ENCODE measurements at places on chromosomes 11 and 22. TPM values are rescaled to one million over a fixed set of nuclear protein-coding genes. Genes with fewer than 3 reads are reported as not detected.
A peak's percentile ranks its signal among the peaks of the same experiment; 100 is the strongest.

DNA sequence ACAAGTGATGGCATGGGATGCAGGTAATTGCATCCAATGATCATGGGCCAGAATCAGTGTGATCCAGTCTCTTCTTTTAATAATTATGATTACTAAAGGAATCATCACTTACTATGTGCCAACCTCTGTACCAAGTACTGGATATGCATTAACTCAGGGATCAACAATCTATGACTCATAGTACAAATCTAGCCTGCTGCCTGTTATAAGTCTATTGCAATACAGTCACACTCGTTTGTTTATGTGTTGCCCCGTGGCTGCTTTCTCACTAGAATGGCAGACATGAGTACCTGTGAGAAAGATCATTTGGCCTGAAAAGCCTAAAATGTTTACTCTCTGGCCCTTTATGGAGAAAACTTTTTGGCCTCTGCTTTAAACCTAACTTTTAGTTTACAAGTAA lies 45.0 kb downstream of the OR6Q1 start:
- no peak overlapping the region for H3K27ac ChIP-seq
- no peak overlapping the region for H3K4me3 ChIP-seq

Gene CYTH4
- total RNA-seq = 2.3 TPM

- H3K27me3 ChIP-seq = no peaks in the 10 kb centered on the region
- no peak overlapping the region for H3K27ac ChIP-seq
- no peak for DNase-seq
- H3K4me3 ChIP-seq = no peak overlapping the region
- H3K36me3 ChIP-seq = no peaks in the 10 kb centered on the region
Observed at GRCh38 chr11:84549217-84549616, 1077.9 kb downstream of the DLG2 start.

- no peaks in the 10 kb centered on the region for H3K36me3 ChIP-seq
- H3K4me3 ChIP-seq = no peak overlapping the region
- no peak for DNase-seq
- no peak overlapping the region for H3K27ac ChIP-seq
- no peaks in the 10 kb centered on the region for H3K4me1 ChIP-seq
Observed at GRCh38 chr11:122341477-122341876, 225.5 kb upstream of the BLID start.

Gene LMNTD2
- 6.0 TPM for total RNA-seq

DNA sequence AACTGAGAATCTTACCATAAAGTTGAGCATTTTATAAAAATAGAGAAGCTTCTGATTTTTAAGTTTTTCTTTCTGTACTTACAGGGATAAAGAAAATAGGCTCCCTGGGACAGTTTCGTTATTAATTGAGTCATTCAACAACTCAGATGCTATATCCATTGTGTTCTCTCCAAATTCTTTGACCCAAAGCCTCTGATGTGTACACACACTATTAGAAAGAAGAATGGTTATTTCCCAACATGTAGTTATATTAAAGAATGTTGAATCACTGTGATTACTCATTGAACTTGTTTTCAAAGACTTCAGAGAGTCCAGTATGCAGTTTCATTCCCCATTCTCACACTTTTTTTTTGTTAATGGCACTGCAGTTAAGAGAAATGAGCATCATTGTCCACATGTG lies 734.3 kb upstream of the ARHGAP42 start:
- H3K36me3 ChIP-seq = no peaks in the 10 kb centered on the region
- H3K4me3 ChIP-seq = no peak overlapping the region
- no peak overlapping the region for H3K27ac ChIP-seq

Gene AMOTL1
- total RNA-seq = 21.5 TPM

DNA sequence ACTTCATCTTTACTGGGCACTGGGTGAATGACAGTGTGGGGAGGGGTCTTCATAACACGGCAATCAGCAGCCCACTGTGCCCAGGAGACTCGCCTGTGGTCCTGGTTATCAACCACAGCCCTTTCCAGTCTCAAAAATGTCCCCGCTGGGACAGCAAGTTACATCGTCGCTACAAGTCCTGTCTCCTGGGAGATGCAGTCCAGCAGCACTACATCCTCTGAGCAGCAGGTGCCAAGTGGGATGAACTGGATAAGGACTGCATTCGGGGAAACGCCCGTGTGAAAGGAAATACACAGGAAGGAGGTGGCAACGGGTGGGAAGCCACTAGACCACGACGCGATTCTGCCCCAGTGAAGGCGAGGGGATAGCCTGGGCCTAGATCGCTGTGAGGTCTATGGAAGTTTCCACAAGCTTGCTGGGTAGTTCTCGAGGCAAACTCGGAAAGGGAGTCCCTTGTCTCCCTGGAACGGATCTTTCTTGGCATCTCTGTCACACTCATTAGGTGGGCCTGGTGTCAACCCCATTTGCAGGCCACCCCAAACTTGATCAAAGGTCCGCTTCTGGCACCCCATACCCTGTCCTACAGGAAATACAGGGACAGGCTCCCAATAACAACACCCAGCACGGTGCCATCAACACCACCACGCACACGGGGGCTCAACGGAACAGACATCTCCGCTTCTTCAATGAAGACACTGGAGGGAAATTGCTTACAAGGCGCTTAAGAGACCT lies 4.4 kb downstream of the ASCL2 start:
- H3K36me3 ChIP-seq = no peaks in the 10 kb centered on the region
- H3K27ac ChIP-seq = peak overlapping the region; percentile 41
- H3K27me3 ChIP-seq = peaks cover 7% of the 10 kb centered on the region
- H3K4me1 ChIP-seq = peaks cover 28% of the 10 kb centered on the region
- no peak for DNase-seq
- H3K4me3 ChIP-seq = no peak overlapping the region

DNA sequence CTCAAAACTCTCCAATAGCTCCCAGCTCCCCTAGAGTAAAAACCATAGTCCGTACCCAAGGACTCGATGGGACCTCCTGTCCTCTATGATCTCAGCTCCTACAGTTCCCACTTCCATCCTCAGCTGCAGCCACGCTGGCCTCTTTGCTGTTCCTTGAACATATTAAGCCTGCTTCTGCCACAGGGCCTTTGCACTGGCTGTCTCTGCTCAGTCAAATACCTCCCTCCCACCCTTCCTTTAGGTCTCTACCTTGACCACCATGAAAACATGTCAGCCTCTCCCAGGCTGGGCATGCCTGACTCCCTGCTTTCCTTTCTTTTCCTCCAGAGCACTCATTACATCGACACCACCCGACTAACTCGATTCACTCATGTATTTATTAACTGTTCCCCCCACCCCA lies 24.5 kb downstream of the TMEM184B start:
- no peak overlapping the region for H3K27ac ChIP-seq
- DNase-seq = no peak

DNA sequence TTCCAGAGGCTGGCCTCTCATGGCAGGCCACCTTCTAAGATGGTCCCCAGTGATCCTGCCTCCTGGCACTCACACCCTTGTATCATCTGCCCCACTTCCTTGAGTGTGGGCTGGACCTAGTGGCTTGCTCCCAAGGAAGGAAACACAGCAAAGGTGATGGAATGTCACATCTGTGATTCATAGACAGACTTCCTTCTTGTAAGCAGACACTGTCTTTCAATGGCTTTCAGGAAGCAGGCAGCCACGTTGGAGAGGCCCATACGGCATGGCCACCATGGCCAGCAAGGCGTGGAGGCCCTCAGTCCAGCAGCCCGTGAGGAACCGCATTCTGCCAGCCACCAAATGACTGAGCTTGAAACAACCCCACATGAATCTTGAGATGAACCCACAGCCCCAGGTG lies 11.3 kb downstream of the LMO1 start:
- H3K27me3 ChIP-seq = no peaks in the 10 kb centered on the region
- no peaks in the 10 kb centered on the region for H3K4me1 ChIP-seq
- H3K36me3 ChIP-seq = no peaks in the 10 kb centered on the region
- DNase-seq = no peak
- H3K27ac ChIP-seq = no peak overlapping the region

Gene FEN1
- total RNA-seq = 3.4 TPM

GRCh38 chr22:22746061-22746962 lies 101.9 kb downstream of the GGTLC2 start:
- DNase-seq = no peak
- no peaks in the 10 kb centered on the region for H3K27me3 ChIP-seq

DNA sequence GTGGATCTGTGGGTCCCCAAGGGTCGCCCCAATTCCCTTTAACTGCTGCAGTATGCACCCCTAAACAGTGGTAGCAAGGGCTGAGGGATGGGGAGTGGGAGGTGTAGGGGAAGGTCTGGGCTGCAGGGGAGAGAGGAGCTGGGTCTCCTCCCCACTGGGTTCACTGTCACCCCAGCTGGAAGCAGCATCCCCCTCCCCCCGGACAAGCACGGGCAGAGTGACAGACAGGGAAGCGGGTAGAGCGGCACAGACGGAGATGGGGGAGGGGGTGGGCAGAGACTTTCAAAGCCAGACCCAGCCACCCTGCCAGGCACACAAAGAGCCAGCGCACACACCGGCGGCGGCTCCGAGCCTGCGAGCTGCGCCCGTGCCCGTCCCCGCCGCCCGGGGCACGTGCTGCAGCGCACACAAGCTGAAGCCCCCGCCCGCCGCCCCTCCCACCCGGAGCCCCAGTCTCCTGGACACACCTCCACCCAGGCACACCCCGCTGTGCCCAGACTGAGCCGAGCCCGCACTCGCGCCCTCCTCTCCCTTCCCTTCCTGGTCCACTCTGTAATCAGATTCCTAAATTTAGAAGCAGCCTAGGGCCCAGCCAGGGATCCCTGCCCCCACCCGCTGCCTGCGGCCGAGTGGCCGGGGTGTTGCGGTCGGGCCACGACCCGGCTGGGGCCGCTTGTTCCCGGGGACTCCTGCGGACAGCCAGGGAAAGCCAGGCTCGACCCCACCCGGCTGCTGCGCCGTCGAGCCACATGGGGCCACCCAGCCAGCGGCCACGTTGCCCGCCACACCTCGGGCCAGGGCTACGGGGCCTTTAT lies 935 bp upstream of the RCOR2 start:
- DNase-seq = peak; percentile 42
- no peaks in the 10 kb centered on the region for H3K36me3 ChIP-seq
- no peak overlapping the region for H3K4me3 ChIP-seq
- H3K27ac ChIP-seq = peak overlapping the region; percentile 58

DNA sequence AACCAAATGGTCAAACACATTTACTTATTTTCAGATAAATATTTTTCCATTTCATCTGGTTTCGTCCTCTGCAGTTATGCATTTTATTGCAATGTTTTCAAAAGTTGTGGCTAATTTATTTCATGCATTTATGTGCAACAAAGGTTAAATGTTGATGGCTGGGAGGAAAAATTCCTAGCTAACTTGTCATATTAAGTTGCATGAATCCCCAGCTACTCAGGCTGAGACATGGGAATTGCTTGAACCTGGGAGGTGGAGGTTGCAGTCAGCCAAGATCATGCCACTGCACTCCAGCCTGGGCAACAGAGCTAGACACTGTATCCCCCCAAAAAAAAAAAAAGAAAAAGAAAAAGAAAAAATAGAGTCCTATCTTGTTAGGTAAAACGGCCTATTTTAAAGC lies 1862.4 kb upstream of the RAG2 start:
- H3K27me3 ChIP-seq = no peaks in the 10 kb centered on the region
- DNase-seq = no peak
- H3K27ac ChIP-seq = no peak overlapping the region
- no peaks in the 10 kb centered on the region for H3K36me3 ChIP-seq

Gene KDM4D
- total RNA-seq = 0.78 TPM

DNA sequence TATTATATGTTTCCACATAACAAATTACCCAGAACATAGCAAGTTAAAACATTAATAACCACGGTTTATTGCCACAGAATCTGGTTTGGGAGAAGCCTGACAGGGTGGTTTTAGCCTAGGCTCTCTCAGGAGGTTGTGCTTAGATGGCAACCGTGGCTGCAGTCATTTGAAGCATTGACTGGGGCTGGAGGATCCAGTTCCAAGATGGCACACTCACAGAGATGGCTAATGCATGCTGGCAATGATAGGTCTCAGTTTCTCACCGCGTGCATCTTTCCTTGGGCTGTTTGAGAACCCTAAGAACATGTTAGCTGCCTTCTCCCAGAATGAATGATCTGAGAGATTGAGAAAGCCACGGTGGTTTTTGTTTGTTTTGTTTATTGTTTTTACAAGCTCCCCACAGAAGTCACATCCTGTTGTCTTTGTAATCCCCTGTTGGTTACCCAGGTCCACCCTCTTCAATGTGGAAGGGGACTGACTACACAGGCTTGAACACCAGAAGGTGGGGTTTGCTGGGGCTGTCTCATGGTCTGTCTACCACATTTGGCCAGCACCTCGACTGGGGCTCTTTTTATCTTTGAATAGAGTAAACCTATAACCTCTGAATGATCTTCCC lies 36.6 kb upstream of the GRAMD1B start:
- no peak overlapping the region for H3K27ac ChIP-seq
- no peaks in the 10 kb centered on the region for H3K36me3 ChIP-seq
- H3K4me1 ChIP-seq = no peaks in the 10 kb centered on the region
- DNase-seq = no peak
- H3K27me3 ChIP-seq = no peaks in the 10 kb centered on the region
- no peak overlapping the region for H3K4me3 ChIP-seq

DNA sequence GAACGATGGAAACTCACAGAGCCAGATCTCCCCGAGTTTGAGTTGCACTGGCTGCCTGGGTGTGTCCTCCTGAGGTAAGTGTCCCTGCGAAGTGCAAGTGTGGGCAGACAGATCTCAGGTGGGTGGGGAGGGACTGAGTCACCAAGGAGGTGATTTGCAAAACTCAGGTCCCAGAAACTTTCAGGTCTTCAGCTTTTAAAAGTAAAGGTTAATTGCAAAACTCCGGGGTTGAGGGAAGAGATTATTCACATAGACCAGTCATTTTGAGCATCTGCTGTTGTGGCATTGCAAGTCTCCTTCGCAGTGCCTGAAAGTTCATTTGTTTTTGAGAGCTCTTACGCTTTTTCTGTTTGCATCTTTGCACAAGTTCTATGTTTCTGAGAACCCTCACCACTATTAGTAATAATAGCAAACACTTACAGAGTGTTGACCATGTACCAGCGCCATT lies 7.1 kb downstream of the CD44 start:
- H3K4me3 ChIP-seq = no peak overlapping the region
- DNase-seq = no peak
- H3K4me1 ChIP-seq = peaks cover 85% of the 10 kb centered on the region
- no peaks in the 10 kb centered on the region for H3K27me3 ChIP-seq

- peak; percentile 24 for DNase-seq
- H3K27me3 ChIP-seq = no peaks in the 10 kb centered on the region
- H3K4me3 ChIP-seq = peak overlapping the region; percentile 12
- H3K36me3 ChIP-seq = no peaks in the 10 kb centered on the region
- peaks cover 44% of the 10 kb centered on the region for H3K4me1 ChIP-seq
- peak overlapping the region; percentile 95 for H3K27ac ChIP-seq
Observed at GRCh38 chr11:125591649-125592304, 875 bp upstream of the STT3A start.

Gene CNTN5
- total RNA-seq = 0.78 TPM

GRCh38 chr22:33221568-33221967 lies 163.4 kb upstream of the SYN3 start:
- no peak overlapping the region for H3K27ac ChIP-seq
- H3K4me3 ChIP-seq = no peak overlapping the region
- no peaks in the 10 kb centered on the region for H3K36me3 ChIP-seq
- H3K27me3 ChIP-seq = no peaks in the 10 kb centered on the region
- H3K4me1 ChIP-seq = no peaks in the 10 kb centered on the region
- no peak for DNase-seq
